ENCODE measurements at places on chromosomes 12 and 14.

GRCh38 chr14:90387206-90387760 is 9.5 kb upstream of the CALM1 start:
- no peak for DNase-seq

DNA sequence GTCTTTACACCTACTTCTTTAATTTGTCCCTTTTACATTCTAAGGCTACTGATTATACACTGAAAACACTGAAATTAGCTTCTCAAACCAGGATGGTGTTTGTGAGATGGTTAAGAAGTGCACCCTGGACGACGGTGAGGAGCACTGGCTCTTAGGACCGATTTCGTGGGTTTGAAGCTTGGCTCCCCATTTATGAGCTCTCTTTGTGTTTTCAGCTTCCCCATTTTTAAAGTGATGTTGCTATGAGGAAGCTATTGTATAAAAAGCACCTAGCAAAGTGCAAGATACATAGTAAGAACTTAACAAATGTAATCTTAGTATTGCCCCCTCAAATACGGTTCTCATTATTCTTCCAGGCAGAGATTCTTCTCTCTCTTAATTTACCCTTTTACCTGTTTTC is 4.7 kb downstream of the NFYB start:
- DNase-seq = no peak

- DNase-seq = no peak
Observed at GRCh38 chr14:62081012-62081612, 318.9 kb downstream of the SNAPC1 start.

- no peak for DNase-seq
Observed at GRCh38 chr12:20578142-20578541, 117.0 kb upstream of the SLCO1C1 start.

GRCh38 chr14:20624495-20625070 is 16.9 kb downstream of the OR6S1 start:
- peak; percentile 38 for DNase-seq

GRCh38 chr12:45893240-45893639 is 97.1 kb downstream of the SCAF11 start:
- DNase-seq = no peak

DNA sequence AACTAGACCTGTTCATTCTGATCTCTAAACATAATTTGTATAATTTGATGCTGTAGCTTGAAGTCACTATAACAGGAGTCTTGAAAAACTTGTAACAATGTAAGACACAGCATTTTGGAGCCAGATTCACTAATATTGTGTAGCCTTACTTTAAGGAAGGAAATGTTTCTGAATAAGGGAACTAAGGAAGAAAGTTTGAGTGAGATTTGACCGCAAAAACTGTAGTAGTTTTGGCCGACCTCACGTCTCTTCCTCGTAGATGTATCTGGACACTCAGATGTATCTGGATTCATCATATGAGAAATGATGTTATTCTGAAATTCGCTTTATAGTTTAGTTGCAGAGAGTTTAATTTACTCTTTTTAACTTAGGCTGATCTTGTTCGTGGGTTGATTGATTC is 13.9 kb upstream of the DNAH10 start:
- DNase-seq = no peak

DNA sequence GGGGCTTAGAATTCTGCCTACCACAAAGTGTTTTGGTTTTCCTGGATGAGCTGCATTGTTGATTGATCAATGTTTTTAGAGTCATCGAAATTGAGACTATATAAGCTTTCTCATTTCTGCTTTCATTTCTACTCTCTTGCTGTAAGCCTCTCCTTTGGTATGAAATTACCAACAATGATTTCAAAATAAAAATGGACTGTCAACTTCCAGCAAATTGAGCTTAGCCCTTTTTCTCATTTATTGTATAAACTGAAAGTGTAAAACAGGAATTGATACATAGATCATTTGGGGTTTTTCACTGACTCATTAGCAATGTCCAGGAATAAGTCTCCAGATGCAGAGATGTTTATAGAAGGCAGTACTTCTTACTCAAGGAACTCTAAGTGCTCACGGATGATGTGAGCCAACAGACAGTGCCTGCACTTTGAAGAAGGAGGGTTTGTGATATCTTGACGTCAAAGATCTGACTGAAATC is 20.0 kb upstream of the PCNX1 start:
- no peak for DNase-seq

- DNase-seq = no peak
Observed at GRCh38 chr12:23929906-23930305, 19.6 kb downstream of the SOX5 start.

GRCh38 chr12:124376435-124376834 is 81.5 kb downstream of the RFLNA start:
- DNase-seq = no peak

- DNase-seq = no peak
Observed at GRCh38 chr14:100526632-100527031, 60.6 kb downstream of the BEGAIN start.

DNA sequence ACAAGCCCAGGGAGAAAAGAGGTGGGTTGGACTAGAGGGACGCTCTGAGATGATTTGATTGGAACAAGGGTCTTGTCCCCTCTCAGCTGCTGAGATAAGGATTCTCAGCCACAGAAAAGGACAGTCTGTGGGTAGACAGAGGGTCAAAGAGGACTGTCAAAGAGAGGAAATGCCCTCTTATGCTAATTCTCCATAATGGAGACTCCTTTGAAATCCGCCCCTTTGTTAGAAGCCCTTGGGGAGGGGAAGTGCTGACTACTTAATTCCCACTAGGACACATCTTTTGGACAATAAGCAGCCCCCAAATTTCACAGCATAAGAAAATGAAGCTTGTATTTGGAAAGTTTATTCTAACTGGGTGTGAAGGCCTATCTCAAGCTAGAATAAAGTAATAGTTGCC is 176.6 kb downstream of the KTN1 start:
- DNase-seq = no peak

DNA sequence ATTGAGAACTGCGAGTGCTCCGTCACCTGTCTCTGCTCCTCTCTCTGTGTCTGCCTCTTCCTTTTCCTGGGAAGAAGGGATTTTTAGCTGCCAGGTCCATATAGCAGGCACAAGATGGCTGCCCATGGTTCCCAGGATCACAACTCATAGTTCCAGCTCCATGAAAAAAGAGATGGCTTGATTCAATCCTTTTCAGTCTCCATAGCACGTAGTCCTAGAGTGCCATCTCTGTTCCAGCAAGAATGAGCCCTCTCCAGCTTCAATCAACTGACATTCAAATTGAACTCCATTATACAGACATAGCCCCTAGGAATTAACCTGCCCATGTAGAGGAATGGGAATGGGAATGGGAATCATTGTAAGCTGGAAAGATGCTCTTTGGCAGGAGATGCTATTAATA is 34.7 kb upstream of the RTRAF start:
- DNase-seq = no peak

GRCh38 chr14:54784657-54785056 is 118.0 kb downstream of the GCH1 start:
- no peak for DNase-seq

DNA sequence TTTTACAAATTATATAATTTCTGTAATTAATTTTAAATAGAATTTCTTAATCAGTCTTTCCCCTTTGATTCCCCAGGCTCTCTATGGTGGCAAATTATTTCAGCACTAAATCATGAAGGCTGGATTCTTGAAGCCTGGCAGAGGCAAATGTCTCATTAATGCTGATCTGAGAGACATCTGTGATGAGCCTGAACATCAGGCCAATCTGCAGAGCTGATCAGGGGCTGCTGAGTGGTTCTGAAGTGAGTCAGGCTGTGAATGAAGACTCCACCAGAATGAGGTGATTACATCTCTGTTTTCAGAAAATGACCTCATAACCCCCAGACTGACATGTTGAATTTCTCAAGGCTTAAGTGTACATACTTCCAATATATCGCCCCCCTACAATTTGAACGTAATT is 124.2 kb upstream of the MIS18BP1 start:
- DNase-seq = no peak

DNA sequence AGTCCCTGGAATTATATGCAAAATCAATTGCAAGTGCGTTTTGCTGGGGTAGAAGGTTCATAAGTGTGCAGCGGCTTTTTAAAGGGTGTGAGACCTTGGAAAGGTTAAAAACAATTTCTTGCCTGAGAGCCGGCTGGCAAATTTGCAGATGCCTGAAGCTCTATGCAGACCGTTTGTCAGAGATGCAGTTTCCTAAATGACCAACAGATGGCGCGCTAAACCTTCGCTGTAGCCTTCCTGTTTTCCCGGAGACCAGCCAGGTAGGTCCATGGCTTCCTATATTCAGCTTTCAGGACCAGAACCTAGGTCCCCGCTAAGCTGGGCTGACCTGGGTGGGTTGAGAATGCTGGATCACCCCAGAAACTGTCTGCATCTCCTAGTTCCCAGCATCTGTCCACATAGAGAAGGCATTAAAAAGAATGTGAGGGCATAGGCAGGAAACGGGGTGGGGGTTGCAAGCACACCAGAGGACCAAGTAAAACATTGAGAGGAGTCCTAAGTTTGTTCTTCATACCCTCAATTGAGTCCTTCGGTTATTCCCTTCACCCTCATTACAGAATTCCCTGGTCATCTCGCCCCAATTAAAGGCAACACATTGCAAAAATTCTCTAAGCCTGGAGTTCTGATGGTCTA is 5.7 kb upstream of the NOS1 start:
- no peak for DNase-seq

GRCh38 chr14:71322655-71323250 is 415.5 kb downstream of the PCNX1 start:
- DNase-seq = no peak

DNA sequence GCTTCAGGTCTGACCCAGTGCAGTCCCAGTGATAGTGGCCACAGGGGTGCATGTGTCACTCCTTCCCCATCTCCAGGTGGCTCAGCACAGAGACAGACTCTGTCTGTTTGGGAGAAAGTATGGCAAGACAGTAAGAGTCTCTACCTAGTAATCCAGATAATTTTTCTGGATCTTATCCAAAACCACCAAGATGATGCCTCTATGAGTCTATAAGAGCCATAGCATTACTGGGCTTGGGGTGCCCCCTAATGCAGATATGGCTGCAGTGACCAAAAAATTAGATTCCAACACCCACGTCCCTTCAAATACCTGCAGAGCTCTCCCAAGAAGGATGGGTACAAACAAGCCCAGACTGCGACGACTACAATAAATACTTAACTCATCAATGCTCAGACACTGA is 123.8 kb downstream of the GRIP1 start:
- DNase-seq = no peak

DNA sequence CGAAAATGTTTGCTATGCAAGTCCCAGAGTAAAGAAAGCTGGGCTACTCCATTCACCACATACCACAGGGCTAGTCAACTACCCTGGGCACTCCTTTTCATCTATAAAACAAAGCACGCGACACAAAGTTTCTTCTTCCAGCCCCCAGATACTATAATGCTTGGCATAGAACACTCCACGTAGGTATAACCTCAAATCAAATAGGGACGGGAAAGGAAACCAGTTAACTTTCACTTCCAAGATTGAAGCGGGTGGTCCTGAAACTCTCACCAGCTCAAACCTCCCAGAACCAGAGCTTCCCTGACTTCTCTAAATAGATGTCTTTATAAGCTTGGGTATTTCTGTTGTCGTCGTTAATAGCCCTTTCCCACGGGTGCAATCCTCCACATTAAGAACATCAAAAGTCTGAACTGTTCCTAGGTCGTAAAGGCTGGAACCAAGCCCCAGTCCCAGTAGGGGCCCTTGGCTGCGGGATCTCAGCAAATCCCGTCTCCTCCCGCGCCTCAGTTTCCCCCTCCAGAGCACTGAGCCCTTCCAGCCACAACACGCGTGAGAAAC is 647 bp downstream of the LGMN start:
- no peak for DNase-seq

GRCh38 chr12:49873361-49873934 is 30.3 kb downstream of the FAIM2 start:
- no peak for DNase-seq

DNA sequence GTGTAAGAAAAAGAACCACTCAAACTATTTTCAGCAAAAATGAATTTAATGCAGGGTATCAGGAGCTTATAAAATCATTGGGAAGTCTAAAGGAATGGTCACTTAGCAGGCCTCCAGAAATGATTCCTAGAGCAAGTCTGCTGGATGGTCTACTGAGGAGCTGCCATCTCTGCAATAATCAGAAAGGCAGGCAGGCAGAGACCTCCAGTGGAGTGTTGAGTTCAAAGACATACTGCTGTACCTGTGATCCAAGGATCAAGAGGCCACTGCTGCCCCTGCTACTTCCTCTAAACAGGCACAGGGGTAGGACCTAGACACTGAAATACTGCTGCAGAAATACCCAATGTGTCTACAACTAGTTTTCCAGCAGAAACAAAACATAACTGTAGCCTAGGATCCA is 14.5 kb upstream of the KICS2 start:
- no peak for DNase-seq

DNA sequence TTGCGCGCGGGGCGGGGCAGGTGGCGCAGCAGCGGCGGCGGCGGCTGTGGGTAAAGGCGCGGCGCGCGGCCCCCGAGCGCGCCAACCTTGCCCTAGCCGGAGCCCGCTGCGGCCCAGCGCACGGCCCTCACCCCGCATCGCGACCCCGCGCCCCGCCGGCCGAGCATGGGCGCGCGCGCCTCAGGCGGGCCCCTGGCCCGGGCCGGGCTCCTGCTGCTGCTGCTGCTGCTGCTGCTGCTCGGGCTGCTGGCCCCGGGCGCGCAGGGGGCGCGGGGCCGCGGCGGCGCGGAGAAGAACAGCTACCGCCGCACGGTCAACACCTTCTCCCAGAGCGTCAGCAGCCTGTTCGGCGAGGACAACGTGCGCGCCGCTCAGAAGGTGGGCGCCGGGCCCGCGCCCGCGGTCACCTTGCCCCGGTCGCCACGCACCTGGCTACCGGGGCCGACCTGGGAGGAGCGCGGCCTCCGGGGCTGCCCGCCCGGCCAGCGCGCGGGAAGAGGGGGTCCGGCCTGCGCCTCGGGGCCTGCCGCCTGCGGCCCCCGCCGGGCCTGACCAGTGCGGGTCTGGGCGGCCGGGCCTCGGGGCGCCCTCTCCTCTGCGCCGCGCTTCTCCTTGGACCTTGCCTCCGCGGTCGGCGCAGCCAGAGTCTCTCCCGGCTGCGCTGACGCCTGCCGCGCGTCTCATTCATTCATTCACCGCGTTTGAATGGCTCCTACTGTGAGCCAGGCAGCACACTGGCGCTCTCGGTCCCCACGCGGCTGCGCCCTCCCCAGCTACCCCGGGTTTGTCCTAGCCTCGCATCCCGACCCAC is at the start of gene BRI3BP:
TSS of gene BRI3BP (plus strand) at position 20 of the 811 bp plus-strand sequence. CDS start at position 166, 146 bp downstream.
- no peak for DNase-seq

- no peak for DNase-seq
Observed at GRCh38 chr14:96160076-96160912, 44.3 kb upstream of the BDKRB2 start.

DNA sequence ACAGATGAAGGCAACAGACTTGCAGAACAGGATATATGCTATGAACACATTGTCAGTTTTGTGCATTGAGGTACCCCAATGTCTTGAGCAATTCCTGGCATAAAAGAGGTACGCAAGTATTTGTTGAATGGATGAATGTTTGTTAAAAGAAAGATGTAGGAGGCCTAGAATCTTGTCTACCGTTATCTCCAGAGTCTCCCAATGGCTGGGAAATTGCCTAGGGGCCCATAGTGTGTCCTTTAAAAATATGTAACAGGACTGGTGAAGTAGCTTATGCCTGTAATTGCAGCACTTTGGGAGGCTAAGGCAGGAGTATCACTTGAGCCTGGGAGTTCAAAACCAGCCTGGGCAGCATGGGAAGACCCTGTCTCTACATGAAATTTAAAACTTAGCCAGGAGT is 20.4 kb upstream of the SPTSSA start:
- DNase-seq = no peak

GRCh38 chr12:54967461-54967860 is 17.1 kb downstream of the TESPA1 start:
- no peak for DNase-seq

- DNase-seq = no peak
Observed at GRCh38 chr12:104997541-104997940, 11.4 kb downstream of the NOPCHAP1 start.

GRCh38 chr14:52299692-52300278 is 14.3 kb upstream of the PTGER2 start:
- DNase-seq = no peak

All from effector memory CD4-positive, alpha-beta T cell (primary cell).